ENCODE measurements at places on chromosomes 16 and 17. TPM values are rescaled to one million over a fixed set of nuclear protein-coding genes. Genes with fewer than 3 reads are reported as not detected.

The ARL6IP1 gene
- polyA plus RNA-seq: 267 TPM

The CCDC57 gene
- polyA plus RNA-seq: 27.7 TPM

The RAPGEFL1 gene
- polyA plus RNA-seq: not detected

The LITAFD gene
- polyA plus RNA-seq: not detected

The CD300A gene
- polyA plus RNA-seq: 505 TPM

The MMD gene
- polyA plus RNA-seq: 14.2 TPM

The TP53TG3C gene
- not detected for polyA plus RNA-seq

The EPX gene
- not detected for polyA plus RNA-seq

The GUCY2D gene
- polyA plus RNA-seq: not detected

The PLA2G15 gene
- 10.7 TPM for polyA plus RNA-seq

The FLYWCH1 gene
- 4.8 TPM for polyA plus RNA-seq

The ALDH3A2 gene
- 32.9 TPM for polyA plus RNA-seq

The SLC38A8 gene
- not detected for polyA plus RNA-seq

The TOX3 gene
- polyA plus RNA-seq: not detected

The PMFBP1 gene
- polyA plus RNA-seq: not detected

The ZSCAN32 gene
- 8.1 TPM for polyA plus RNA-seq

The ALDOA gene
- polyA plus RNA-seq: 1,156 TPM

The CD19 gene
- polyA plus RNA-seq: 0.27 TPM

The C16orf46 gene
- polyA plus RNA-seq: not detected

The GFAP gene
- not detected for polyA plus RNA-seq

The LGALS9B gene
- 23.8 TPM for polyA plus RNA-seq

The ZNF830 gene
- 29.4 TPM for polyA plus RNA-seq

The NOD2 gene
- polyA plus RNA-seq: 1.5 TPM

The DCAKD gene
- polyA plus RNA-seq: 8.3 TPM

The DRC3 gene
- 2.1 TPM for polyA plus RNA-seq

The CACNG5 gene
- not detected for polyA plus RNA-seq

The NAA60 gene
- polyA plus RNA-seq: 64.9 TPM

The TBC1D3D gene
- polyA plus RNA-seq: not detected

The KRTAP4-1 gene
- not detected for polyA plus RNA-seq

The PGAP6 gene
- polyA plus RNA-seq: 23.7 TPM

The SEZ6L2 gene
- polyA plus RNA-seq: not detected

The ETV4 gene
- not detected for polyA plus RNA-seq

The CFDP1 gene
- 30.9 TPM for polyA plus RNA-seq

The PPL gene
- 0.03 TPM for polyA plus RNA-seq
